Gastrocnemius medialis (tissue), 4 donors: ENCODE measurements at places on chromosomes 16 and 17. TPM values are rescaled to one million over a fixed set of nuclear protein-coding genes. Genes with fewer than 3 reads are reported as not detected.

EVPLL gene
- total RNA-seq: not detected

DNA sequence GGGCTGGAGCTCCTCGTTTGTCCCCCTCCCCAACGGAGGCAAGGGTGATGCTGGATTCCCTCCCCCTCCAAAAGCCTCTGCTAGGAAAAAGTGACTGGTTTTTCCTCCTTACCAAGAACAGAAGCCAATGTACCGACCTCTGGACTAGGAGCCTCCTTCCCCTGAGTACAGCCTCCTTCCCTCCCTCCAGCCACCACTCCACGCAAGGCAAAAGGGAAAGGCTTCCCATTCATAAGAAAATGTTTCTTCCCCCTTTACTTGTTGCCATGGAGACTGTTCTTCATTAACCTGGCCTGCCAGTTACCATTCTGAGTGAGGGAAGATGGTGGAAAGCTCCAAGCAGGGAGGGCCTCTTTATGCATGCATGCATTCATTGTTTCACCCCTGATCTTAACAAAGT, 4.3 kb upstream of the PIMREG start:
- H3K27ac ChIP-seq: no peak overlapping the region
- H3K36me3 ChIP-seq: no peaks in the 10 kb centered on the region
- no peak overlapping the region for H3K4me3 ChIP-seq

DNA sequence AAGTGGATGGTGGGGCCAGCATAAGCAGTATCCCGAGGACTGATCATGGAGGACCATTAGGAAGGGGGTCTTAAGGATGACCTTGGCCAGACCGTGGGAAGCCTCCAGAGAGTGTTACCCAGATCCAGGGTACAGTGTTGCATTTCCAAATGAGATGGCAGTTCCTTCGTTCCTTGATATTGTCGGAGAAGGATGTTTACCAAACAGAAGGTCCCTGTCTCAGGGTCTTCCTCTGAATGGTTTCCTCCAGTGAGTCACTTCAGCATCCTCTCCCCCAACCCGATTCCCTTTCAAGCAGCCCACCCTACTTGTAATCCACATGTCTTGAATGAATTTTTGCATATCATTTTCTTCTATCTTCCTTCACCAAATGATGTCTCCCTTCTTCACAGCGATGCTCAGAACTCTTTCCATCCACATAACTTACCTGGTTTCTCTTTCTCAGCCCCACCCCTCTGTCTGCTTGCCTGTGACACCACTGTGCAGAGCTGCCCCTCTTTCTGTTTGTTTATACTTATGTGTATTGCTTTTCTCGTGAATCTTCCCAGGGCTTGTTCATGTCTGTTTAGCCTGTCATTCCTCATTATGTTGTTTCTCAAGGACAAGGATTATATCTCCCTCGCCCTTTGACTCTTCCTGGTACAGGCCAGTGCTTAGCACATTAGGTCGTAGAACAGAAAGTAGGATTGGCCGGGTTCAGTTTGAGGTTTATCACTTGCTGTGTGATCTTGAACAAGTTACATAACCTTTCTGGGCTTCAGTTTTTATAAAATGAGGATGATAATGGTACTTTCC, 5.7 kb downstream of the GOSR2 start:
- no peak for DNase-seq
- H3K27me3 ChIP-seq: no peaks in the 10 kb centered on the region
- H3K4me3 ChIP-seq: no peak overlapping the region
- H3K27ac ChIP-seq: no peak overlapping the region

NOTUM gene
- total RNA-seq: 1.7 TPM

CDH3 gene
- not detected for total RNA-seq
